ENCODE measurements at places on chromosomes 4 and X.

DNA sequence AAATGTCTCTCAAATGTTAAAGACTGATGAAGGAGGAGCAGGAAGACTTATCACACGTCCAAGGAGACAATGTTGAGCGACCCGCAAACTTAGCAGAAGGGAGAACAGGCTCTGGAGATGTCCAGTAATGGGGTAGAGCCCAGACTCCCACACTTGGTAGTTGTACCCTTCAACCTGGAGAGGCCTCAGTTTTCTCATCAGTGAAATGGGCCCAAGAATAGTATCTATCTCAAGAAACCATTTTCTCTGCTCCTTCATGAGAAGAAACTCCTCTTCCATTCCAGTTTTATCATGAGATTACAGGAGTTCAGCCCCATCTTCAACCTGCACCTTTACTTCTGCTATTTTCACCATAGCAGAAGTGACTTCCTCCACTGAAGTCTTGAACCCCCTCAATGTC is 169.9 kb downstream of the DHRSX start:
- DNase-seq: no peak

- DNase-seq: no peak
Measured at GRCh38 chr4:68348577-68348976, 1.3 kb downstream of the YTHDC1 start.

GRCh38 chr4:88765729-88766128 is 68.1 kb upstream of the NAP1L5 start:
- no peak for DNase-seq

GRCh38 chrX:137040113-137040794 is 6.5 kb upstream of the GPR101 start:
- DNase-seq: no peak

DNA sequence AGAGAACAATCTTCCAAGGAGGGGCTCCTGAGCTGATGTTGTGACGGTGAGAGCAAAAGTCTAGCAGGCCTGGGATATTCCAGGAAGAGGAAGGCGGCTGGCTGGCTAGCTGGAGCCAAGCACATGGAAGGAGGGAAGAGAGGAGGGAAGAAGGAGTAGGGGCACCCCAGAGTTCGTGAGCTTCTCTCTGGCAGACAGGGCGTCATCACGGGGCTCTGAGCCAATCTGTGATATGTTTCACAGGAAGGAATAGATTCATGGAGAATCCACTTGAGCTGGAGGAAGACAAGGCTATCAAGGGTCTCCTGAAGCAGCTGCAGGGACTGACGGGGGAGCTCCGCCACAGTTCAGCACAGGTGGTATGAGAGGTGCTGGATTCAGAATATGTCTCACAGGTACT is 73.6 kb downstream of the DHRSX start:
- DNase-seq: no peak
